ENCODE measurements at places on chromosomes 6 and 20.

GRCh38 chr6:66210964-66211363 is 503.9 kb upstream of the EYS start:
- no peak for DNase-seq

GRCh38 chr6:11653028-11653583 is 115.6 kb downstream of the TMEM170B start:
- peak; percentile 66 for DNase-seq

DNA sequence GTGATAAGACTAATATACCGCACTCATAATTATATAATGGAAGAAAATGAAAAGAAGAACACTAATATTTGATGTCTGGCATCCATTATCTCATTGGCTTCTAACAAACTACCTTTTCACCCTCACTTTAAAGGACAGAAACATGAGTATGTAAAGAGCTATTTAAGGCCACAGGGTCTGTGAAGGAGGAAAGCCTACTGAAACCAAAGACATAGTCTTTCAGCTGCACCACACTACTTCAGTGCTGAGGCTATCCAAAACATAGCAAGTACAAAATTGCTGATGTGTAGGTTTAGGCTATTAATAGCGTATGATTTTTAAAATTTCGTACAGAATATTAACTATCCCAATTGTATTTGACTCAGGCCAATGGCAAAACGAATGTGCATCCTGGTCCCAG is 38.2 kb upstream of the SLC2A12 start:
- no peak for DNase-seq

DNA sequence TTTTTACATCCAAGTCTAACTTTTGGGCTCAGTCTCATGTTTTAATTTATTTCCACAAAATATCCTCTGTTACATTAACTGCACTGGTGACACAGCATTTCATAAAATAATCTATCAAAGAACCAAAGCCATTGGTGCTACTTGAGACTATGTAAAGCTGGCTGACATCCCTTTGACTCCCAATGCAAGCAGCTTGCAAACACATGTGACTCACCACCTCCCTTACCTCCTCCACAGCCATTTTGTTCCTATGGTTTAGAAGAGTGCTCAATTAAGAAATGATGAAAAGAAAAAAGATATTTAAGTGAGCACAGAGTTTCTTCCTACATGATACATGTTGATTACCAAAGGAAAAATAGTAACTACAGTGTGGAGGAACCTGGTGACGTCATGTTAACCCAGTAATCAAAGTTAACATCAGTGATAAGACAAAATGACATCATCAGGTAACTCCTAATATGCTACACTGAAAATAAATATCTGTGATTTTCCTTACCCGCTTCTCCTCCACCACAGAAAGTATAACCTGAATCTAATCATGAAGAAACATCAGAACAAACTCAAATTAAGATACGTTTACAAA is 53.3 kb upstream of the LGSN start:
- DNase-seq = no peak

DNA sequence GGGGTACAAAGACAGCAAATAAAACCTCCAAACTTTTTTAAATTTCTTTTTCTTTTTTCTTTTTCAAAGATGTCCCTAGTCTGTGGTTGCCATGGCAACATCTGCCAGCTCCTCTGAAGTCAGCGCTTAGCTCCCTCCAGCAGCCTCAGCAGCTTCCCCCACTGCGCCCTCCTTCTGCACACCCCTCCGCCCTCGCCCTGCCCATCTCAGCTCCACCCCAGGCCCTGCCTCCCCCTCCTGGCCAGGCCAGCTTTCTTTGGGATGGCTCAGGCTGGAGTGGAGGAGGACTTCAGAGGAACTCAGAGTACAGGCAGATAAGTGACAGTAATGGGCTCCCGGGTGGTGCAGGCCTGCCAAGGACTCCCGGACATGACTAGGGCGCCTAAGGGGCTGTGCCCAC is 104.6 kb downstream of the LRFN2 start:
- no peak for DNase-seq

DNA sequence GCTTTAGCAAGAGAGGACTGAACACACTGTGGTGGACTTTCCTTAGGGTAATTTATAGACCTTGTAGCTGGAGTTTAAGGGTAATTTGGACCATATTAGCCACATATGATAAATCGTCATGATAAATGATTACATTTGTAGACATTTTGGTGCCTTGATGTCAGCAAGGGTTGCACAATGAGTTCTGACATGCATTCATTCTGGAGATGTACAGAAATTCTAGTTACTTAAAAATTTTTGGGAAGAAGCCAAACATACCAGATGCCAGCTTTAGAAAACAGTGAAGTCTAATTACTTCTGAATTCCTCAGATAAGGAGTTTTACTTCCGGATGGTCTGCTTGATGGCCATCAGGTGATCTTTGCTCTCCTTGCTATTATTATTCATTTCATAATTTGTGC is 653.1 kb downstream of the TBC1D32 start:
- DNase-seq = no peak

- DNase-seq = no peak
Observed at GRCh38 chr6:111382476-111383294, 100.3 kb downstream of the REV3L start.

GRCh38 chr6:134911547-134911946 is 38.4 kb downstream of the ALDH8A1 start:
- no peak for DNase-seq

DNA sequence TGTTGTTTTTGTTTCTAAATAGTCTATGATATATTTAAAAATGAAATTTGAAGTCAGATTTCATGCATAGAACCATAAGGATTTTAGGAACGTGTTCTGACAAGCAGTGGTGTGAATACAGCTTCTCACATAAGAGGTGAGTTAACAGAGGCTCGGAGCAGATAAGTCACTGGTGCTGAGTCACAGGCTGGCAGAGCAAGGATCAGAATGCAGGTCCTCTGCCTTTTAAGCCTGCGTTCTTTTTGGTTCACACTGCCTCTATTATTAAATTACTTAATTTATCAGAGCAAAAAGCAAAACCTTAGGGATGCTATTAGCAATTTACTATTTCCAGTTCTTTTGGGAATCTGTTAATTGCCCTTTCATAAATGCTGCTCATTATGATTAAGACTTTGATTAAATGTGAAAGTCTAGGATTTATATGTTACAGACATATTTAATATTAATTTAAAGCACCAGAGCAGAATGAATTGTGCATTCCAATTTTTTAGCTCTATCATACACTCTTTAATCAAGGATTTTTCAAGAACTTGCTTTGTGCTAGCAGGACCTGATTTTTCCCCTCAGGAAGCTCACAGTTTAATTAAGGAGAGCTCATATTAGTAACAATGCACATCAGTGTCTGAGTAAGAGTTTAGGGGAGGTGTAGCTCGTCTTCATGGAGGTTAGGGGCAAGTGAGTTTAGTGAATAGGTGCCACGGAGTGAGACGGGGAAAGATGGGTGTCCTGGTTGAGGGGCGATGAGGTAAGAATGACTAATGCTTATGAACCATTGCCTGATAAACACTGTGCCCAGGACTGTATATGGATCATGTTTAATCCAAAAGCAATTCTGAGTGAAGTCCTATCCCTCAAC is 212.7 kb upstream of the AGPAT4 start:
- DNase-seq = no peak

- no peak for DNase-seq
Observed at GRCh38 chr6:28380381-28380780, 19.2 kb downstream of the ZSCAN12 start.

DNA sequence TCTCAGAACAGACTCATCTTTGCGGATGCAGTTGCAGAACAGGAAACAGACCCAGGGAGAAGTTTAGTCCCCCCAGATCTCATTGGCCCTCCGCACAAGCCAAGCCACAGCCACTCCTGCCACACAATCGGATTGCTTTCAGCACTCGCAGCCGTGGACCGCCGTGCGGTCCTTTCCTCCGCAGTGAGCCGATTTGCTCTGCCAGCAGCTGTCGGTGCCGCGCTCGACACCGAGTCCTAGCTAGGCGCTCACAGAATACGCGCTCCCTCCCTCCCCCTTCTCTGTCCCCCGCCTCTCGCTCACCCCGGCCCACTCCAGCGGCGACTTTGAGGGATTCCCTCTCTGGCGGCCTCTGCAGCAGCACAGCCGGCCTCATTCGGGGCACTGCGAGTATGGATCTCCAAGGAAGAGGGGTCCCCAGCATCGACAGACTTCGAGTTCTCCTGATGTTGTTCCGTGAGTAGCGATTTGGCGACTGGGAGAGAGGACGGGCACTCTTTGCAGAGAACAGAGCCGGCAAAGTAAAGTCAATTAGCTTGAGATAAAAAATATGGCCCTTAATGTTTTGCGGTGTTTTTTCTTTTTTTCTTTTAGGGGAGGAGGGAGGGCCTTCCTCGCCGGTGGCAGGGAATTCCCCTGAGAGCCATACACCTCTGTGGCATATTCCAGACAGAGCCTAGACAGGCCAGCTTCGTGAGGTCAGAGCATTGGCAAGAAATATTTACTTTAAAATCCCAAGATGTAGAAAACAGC is at the start of gene LAMP5:
LAMP5 (plus strand) TSS at position 130 of the 753 bp plus-strand sequence; CDS start at position 393, 263 bp downstream.
- no peak for DNase-seq

DNA sequence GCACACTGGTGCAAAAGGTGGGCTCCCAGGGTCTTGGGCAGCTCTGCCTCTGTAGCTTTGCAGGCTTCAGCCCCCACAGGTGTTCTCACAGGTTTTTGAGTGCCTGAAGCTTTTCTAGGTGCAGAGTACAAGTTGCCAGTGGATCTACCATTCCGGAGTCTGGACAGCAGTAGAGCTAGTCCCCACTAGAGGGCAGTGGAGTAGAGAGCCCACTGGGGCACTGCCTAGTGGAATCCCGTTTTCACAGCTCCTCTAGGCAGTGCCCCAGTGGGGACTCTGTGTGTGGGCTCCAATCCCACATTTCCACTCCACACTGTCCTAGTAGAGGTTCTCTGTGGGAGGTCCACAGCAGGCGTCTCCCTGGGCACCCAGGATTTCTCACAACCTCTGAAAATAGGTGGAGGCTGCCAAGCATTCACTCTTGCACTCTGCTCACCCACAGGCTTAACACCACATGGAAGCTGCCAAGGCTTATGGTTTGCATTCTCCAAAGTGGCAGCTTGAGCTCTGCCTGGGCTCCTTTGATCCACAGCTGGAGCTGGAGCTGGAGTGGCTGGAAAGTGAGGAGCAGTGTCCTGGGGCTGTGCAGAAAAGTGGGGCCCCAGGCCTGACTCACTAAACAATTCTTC is 86.3 kb upstream of the PROKR2 start:
- DNase-seq = no peak

- DNase-seq = peak; percentile 16
Observed at GRCh38 chr20:33391722-33392415, 9.4 kb downstream of the CDK5RAP1 start.
